ENCODE measurements at places on chromosomes 12 and 14.

GRCh38 chr12:106978035-106978800, 8.7 kb downstream of the MTERF2 start:
- DNase-seq: no peak

- DNase-seq: no peak
Observed at GRCh38 chr14:68791902-68792677, 777 bp downstream of the ZFP36L1 start.

- no peak for DNase-seq
Observed at GRCh38 chr12:92299744-92300143, 154.1 kb upstream of the BTG1 start.

DNA sequence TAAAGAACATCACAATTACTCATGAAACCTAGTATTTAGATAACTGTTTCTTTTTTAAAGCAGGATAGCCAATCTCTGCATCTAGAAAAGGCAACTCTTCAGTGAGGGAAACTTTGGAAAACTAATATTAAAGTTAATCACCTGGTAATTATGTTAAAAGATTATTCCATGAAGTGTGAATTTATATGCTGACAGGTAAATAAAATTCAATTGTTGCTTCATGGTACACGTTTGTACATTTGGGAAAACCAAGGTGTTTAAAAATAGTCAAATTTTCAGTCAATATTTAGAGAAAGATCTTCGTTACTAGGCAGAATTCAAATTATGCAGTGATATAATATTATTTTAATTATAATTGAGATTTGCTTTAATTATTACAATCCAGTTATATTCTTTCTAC, 100.1 kb upstream of the LRFN5 start:
- no peak for DNase-seq

- DNase-seq: no peak
Observed at GRCh38 chr14:60304509-60304908, 55.5 kb downstream of the PPM1A start.

DNA sequence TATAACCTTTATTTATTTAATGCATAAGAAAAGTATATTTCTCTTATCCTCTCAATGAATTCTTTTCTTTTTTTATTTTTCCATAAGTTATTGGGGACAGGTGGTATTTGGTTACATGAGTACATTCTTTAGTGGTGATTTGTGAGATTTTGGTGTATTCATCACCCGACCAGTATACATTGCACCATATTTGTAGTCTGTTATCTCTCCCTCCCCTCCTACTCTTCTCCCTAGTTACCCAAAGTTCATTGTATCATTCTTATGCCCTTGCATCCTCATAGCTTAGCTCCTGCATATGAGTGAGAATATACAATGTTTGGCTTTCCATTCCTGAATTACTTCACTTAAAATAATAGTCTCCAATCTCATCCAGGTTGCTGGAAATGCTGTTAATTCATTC, 1900.0 kb upstream of the SEL1L start:
- DNase-seq: no peak

DNA sequence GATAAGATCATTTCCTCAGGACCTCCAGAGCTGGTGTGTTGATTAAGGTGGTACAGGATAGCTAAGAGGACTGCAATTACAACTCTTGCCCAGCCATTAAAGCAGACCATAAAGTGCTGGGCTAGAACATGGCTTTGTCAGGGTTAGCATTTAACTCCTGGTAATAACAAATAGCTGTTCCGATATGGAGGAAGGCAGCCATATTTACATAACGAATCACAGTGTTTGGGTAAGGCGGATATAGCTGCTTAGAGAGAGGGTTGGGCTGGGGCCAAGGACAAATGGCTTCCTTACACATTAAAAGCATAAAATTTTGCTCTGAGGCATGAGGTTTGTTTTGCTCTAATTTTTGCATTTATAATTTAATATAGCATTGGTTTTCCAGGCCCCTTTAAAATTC, 297.7 kb upstream of the DDHD1 start:
- DNase-seq: no peak

- no peak for DNase-seq
Observed at GRCh38 chr14:104106471-104106991, 21.0 kb downstream of the ASPG start.

DNA sequence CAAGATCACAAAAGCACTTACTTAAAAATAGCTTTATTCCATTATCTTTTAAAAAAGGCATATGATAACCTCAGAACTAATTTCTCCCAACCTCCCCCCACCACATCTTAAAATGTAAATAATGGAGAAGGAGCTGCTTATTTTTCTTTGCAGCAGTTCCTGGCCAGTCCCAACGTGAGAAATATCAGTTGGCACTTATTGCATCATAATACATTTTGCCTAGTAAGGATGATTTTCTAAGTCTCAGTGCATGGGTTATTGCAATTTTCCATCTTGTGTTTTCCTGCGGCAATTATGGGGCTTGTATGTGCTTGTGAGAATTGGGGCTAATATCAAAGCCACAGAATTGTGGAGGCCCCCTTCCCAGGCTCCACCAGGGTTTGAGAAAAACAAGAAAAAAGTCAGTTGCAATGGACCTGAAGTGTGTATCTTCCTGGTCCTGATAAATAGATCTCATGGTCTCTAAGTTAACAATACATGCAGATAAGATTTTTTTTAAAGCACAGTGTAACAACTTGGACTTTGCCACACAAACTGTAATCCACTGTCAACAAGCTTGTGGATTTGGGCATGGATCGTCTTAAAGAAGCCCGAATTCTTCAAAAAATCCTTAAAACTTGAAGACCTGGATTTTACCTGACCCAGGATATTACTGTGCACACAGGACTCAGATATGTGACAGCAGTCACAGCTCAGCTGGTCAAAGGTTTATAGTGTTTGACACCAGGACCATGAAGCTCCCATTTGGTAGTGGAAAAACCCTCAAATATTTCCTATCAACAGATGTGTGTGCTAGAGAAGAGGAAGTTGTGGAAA, 2.8 kb upstream of the WSB2 start:
- no peak for DNase-seq

DNA sequence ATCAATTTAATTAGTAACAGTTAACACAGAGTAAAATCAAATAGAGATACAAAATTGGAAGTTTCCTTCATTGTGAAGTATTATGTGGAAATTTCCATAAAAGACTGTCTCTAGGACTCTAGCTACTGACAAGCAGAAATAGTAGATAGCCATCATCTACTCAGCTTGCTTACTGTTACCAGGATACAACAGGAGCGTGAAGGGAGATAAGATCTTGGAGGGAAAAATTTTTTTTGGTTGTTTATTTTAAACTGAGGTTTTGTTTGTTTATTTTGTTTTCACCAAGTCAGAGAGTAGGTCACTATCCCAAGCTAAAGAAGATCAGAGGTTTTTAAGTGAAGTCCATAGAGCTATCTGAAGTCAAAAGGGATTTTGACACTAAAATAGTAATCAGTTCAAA, 861.3 kb upstream of the MGAT4C start:
- DNase-seq: no peak

- no peak for DNase-seq
Observed at GRCh38 chr12:95701722-95702418, 88.7 kb downstream of the NTN4 start.

DNA sequence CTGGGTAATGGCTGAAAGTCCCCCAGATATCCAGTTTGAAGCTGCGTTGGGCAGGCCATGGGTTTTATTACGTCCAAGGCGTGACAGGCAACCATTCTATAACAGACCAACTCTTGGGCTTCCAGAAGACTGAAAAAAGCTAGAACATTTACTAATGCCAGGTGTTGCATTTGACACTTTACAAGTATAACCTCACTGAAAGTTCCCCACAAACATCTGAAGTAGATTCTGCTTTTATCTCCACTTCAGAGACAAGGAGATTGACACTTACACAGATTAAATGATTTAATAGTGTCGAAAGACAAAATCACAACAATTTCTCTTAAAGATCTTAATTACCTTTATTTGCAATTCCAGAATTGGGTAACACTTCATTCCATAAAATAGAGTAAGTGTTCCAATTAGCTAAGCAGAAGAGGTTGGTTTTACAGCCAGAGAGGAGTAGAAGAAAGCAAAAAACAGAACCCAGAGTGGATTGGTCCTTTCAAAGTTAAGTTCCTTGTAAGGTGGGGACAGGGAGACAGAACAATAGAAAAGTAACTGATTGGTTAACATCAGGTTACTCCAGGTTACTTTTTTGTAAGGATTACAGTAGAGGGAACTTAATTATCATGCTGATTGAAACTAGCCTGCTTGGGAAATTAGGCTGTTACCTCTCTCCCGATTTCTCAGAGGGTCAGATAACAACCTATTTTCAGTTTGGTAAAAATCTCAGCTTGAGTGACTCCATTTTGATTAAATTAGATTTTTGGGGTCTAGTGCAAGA, 11.3 kb downstream of the SOCS2 start:
- DNase-seq: no peak

DNA sequence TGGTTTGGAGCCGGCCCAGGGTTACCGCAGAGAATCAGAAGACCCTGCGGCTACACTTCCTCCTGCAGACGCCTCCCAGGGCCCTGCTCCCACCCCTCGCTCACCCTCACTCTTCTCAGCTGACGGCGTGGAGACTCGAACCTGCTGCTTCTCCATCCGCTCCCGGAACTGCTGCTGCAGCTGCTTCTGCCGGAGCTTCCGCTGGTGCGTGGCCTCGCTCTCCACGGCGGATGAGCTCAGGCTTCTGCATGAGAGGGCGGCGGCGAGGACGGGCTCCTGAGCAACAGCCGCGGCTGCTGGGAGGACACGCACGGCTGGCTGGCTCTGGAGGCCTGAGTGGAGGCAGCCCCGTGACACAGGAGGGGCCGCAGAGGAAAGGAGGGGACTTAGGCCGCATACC, 33.3 kb downstream of the RAD52 start:
- no peak for DNase-seq

DNA sequence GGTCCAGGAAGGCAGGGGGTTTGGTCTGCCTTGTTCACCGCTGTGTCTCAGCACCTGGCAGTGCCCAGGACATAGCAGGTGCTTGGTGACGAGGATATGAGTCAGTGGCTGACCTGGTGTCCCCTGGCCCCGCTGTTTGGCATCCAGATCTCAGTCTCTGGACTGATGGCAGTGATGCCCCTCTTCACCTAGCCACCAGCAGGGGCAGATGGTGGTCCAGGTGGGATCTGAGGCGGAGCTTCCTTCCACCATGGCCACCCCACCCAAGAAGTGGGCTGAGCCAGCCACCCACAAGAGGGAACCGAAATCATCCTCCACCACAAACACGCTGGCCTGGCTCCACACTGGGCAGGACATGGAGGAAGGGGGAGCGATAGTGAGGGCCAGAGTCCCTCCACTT, 16.1 kb upstream of the SH2B3 start:
- DNase-seq: no peak

DNA sequence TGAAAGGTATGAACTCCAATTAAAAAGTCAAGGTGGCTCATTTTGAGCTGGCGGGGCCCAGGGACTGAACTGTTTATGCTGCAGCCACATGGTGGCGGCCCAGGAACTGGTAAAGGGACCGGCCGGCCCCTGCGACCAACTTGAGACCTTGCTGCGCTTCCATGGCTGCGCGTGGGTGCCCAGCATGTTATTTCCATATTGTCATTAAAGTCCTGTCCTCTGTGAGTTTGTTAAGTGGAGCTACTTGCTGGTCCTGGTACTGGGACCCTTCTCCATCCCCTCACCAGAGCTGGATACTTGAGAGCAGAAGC, 62.3 kb downstream of the BEGAIN start:
- no peak for DNase-seq

DNA sequence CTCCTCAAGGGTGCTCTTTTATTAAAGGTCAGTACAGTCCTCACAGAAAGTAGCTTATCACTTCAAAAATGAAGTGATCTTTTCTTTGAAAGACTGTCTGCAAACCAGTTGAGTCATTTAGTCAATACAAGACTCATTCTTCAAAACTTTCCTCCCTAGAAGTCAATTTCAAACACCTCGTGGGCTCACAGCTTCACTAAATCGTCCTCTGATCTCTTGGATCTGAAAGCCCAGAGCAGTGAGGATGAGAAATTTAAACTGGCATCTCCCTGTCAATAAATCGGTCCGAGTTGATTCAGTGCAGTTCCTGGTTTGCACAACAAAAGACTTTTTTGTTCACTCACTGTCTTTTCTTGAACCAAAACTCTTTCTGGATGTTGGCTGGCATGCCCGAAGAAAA, 44.5 kb downstream of the NUAK1 start:
- no peak for DNase-seq

DNA sequence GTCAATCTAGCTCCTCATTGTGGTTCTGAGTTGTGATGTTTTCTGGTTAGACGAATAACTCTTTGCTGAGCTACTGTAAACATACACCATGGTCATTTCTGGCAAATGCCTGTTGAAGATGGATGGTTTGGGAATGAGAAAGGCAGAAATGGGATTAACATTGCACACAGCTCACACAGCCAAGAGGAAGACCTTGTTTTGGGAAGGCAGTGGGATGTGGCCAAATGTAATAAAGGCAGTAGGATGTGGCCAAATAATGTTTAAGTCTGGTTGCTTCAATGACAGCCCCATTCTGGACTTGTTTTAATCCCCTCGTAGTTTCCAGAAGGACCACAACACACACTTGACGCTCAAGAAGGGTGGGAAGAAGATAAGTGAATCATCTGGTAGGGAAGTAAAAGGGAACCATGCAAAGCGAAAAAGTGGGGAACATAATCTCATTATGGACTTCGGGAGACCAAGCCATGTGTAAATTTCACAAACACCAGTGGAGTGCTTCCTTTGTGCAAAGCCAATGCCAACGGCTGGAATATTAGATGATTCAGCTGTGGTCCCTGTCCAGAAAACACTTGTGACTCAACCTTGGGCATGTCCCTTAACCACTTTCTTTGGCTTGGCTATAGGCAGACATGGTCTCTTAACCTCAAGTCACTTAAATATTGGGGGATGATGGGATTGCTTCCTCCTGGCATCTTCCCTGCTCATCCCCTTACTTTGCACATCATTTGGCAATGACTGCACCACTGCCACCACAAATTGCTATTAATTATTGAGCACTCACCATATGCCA, 284.4 kb upstream of the CRY1 start:
- DNase-seq: no peak

DNA sequence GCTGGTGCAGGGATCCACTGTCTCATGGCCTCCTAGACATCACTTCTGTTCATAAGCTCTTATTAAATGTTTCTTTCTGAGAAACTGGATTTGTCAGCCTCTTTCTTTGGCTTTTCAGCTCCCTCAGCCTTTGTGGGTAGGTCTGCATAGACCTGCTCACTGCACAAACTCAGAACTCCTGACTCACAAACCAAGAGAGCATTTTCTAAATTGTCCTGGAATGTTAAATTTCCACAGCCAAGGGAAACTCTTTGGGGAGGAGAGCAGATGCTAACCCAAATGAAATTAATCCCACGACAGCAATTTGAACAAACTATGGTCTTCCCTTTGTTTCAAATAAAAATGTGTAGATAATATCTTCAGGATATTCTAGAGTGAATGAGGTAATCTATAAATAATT, 19.5 kb upstream of the CERS5 start:
- DNase-seq: no peak

DNA sequence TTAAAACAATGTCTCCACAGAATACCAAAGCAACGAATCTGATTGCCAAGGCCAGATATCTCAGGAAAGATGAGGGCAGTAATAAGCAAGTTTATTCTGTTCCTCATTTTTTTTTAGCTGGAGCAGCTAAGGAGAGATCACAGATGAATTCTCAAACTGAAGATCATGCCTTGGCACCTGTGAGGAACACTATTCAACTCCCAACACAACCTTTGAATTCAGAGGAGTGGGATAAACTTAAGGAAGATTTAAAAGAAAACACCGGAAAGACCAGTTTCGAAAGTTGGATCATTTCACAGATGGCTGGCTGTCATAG, 994 bp downstream of the PRORP start:
- DNase-seq: no peak

All from HS-27A (cell line).